ENCODE measurements at places on chromosomes 4 and X. TPM values are rescaled to one million over a fixed set of nuclear protein-coding genes. Genes with fewer than 3 reads are reported as not detected.

MAGEA6 gene
- not detected for total RNA-seq

GLRA2 gene
- 1.6 TPM for total RNA-seq

AFM gene
- total RNA-seq = not detected

DNA sequence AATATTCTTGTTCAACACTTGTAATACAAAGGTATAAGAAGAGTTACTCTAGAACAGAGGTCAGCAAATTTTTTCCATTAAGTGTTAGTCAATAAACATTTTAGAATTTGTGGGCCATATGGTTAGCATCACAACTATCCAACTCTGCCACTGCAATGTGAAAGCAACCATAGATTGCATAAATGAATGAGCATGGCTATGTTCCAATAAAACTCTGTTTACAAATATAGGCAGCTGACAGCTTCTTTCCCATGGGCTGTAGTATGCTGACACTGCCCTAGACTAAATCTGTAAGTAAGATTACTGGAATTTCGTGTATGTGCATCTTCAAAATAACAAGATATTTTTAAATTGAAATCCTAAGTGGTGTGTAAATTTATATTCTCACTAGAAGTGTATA, 73.7 kb downstream of the GABRA2 start:
- no peak for DNase-seq

- no peak for DNase-seq
Observed at GRCh38 chr4:64584981-64585557, 175.8 kb upstream of the TECRL start.

DNA sequence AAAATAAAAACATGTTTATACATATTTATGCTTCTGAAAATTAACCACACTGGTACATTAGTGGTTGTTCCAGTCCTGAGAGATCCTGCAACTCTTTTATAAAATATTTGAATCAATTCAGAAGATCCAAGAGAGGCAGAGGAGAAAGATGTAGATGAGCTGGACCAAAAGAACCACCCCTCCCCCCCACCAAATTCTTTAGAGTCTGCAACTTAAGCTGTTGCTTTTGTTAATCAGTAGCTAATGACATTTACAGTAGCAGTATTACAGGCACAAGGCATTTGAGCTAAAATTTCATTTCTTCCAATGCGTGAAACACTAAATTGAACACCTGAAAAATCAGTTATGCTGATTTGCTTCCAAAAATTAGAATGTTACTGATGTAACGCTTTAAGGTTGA, 61.5 kb downstream of the PDK3 start:
- DNase-seq = no peak

GRCh38 chrX:152733261-152733975, at the start of the genes CSAG1 and MAGEA12:
CSAG1 (minus strand) TSS chrX:152733721; CDS start chrX:152732460, 1,261 bp downstream.
MAGEA12 (plus strand) TSS chrX:152733757; CDS start chrX:152736162, 2,405 bp downstream.
- no peak for DNase-seq

GRCh38 chr4:110653321-110654253, 30.7 kb upstream of the PITX2 start:
- DNase-seq = no peak
